Activated naive CD4-positive, alpha-beta T cell (primary cell): ENCODE measurements at places on chromosomes 2 and 18.

DNA sequence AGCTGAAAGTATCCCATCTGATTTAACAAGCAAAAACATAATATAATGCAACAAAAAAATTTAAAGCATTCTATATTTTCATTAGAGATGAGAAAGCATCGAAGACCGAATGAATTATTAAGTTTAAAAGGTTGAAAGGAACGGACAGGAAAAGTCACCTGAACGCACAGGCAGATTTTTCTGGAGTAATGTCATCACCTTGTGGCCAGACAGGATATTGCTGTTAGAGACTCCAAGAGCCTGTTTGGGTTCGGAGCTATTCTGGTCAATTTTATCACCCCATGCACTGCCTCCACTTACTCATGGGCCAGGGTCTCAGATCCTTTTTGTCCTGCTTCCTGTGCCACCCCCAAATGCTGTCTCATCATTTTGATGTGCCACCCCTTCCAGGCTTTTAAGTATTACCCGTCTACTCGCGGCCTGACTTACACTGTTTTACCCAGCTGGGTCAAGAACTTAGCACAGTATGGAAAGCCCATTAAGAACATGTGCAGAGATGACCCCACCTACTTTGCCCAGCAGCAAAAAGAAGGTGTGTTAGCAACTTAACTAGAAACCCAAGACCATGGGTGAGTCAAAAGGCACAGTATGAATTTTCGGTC is 27.3 kb downstream of the GKN2 start:
- no peak for DNase-seq

GRCh38 chr2:102033031-102033749 is 41.4 kb downstream of the IL1R2 start:
- no peak for DNase-seq

DNA sequence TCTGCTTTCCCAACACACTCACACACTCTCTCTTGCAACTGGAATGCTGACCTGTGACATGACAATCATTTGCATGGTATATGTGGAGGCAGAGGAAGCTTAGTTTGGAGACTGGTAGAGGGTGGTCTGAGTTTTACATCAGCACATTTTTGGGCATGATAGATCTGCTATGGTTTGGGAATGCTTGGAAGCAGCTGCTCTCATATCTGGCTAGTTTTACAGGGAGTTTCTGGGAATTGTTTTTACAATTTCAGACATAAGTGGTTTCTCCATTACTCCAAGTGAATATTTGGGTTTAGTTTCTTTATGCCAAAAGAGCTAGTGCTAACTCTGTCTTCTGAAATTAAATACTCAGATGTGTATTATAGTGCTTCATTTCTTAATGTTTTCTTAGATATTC is 977.6 kb downstream of the SUCLG1 start:
- no peak for DNase-seq

DNA sequence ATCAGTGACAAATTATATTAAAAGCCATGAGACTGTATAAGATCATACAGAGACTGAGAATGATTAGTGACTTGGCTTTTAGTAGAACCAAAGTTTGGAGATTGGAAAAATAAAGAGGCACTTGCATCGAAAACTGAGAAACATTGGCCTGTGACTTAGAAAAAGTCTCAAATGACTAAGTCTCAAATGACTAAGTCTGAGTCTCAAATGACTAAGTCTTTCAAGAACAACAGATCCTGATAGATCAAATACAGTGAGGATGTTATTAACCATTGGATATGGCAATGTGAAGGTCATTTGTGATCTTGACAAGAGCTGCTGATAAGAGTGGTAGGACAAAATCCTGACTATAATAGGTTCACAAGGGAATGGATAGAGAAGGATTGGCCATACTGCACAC is 135.5 kb upstream of the FANCL start:
- no peak for DNase-seq

- no peak for DNase-seq
Measured at GRCh38 chr2:82139979-82140611, 1835.5 kb upstream of the LRRTM1 start.
